ENCODE measurements at places on chromosomes 1 and 21.

GRCh38 chr21:46038871-46039397 lies 57.4 kb downstream of the COL6A1 start:
- no peak for DNase-seq

DNA sequence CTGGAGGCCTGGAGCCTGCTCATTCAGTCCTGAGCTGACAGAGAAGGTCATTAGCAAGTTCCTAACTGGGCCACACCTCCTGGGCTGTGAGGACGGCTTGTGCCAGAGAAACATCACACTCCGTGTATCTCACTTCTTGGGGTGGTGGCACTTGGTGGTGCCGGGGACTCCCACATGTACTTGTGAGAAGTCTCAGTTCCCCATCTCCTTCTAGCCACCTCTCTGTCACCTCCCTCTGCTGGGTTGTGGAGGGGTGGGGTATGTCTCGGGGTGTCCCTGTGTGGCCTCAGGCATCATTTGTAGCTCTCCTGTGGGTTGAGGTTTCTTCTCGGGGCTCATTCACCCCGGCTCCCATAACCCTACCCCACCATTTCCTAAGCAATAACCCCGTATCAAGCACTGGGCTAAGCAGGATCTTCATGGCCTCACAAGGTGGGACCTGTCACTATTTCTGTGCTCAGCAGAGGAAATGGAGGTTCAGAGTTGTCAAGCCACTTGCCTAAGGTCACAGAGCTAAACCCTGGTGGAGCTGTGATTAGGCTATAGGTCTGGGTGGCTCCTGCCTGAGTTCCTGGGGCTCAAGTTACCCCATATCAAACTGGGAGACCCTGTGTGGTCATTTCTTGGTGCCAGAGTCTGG lies 62.5 kb downstream of the UBIAD1 start:
- DNase-seq, result no peak

DNA sequence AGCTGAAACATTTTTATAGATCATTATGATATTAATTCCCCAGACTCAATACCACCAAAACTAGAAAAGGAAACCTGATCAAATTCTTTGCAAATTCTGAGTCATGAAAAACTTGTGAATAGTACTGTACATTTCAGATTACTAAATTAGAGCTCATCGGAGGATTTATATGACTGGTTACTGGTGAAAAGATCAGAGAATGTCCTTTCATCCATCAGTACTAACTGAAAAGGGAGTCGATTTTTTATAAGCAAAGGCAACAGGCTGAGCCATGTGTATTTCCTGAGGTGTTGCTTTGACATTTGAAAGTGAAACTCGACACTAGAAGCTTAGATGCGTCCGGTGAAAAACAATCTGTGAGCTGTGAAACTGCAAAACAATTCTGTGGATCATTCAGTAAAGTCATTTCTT lies 155.7 kb downstream of the TNFSF18 start:
- DNase-seq, result peak; percentile 50

- no peak for DNase-seq
Observed at GRCh38 chr1:170721621-170722020, 57.7 kb downstream of the PRRX1 start.

- DNase-seq, result no peak
Observed at GRCh38 chr1:98700228-98700627, 38.7 kb downstream of the SNX7 start.

- DNase-seq, result peak; percentile 63
Observed at GRCh38 chr1:53860967-53861411, 22.9 kb upstream of the NDC1 start.

DNA sequence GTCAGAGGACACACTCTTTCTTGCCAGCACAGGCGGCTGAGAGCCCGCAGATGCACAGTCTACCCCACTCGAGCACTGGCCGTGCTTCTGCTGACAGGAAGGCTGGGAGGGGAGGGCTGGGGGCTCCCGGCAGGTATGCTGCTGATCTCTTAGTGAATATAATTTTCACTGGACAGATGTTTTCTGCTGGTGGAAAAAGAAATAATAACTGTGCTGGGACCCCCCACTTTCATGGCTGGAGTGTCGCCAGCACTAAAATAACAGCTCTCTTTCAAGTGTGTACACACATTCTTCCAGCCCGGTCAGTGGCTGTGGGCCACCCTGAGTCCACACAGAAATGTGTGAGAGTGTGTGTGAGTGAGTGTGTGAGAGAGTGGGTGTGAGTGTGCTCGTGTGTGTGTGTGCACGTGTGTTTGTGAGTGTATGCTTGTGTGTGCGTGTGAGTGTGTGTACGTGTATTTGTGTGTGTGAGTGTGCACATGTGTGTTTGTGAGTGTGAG lies 167.7 kb upstream of the USP24 start:
- no peak for DNase-seq

DNA sequence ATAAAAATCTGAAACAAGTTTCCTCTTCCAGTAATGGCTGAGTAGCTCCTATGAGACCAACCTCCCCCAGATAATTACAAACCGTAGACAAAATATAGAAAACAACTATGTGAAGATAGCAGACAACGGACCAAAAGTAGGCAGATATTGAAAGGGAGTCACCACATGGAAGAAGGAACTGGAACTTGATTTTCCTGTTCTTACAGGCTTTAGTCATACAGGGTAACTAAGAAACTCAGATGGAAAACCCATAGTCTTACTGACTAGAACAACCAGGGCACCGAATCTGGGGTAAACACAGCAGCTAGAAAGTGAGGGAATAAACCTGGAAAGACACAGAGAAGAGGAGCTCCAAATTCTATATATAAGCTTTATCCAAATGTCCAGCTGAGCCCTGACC lies 26.0 kb downstream of the LMX1A start:
- DNase-seq, result no peak

GRCh38 chr1:220747437-220748088 lies 559 bp upstream of the MTARC2 start:
- no peak for DNase-seq

GRCh38 chr1:227397354-227397978 lies 79.2 kb upstream of the CDC42BPA start:
- no peak for DNase-seq

Data from CD4-positive, alpha-beta T cell treated with Interleukin-6 for 4 hours (primary cell).